GF-D8 (cell line): ENCODE measurements at places on chromosomes 5 and 9.

DNA sequence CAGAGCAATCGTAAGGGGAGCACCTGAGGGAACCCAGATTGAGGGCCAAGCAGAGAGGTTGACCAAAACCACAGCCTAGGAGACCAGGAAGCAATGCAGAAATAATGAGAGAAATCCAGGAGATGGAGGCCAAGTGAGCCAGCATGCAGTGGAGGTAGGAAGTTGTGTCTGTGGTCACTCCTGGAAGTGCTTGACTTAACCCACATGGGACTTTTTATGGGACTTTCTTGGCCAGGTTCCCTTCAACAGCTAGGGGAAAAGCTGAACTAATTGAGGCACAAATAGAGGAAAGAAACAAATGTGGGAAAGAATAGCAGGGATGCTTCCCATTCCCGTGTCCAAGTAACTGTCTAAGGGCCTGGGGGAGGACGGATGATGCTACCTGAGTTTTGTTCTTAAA lies 293.2 kb upstream of the CLINT1 start:
- DNase-seq, result no peak

DNA sequence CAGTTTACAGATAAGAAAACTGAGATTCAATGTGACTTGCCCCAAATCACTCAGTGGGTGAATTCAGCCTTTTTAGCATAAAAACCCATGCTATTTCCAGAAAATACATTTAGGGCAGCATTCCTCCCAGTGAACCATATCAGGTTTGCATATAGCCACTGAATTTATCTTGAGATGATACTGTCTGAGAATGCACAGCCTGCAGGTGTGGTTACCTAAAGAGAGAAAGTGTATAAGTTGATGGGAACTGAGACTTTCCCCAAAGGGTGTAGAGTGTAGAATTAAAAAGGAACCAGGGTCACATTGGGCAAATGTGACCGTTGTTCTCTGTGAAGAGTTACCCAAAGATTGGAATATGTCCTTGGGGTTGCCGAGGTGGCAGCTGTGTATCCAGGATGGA lies 100.0 kb upstream of the PIK3R1 start:
- DNase-seq, result no peak

- no peak for DNase-seq
Observed at GRCh38 chr9:86891091-86891490, 56.2 kb downstream of the GAS1 start.

- no peak for DNase-seq
Observed at GRCh38 chr5:143800715-143801114, 11.2 kb upstream of the HMHB1 start.

DNA sequence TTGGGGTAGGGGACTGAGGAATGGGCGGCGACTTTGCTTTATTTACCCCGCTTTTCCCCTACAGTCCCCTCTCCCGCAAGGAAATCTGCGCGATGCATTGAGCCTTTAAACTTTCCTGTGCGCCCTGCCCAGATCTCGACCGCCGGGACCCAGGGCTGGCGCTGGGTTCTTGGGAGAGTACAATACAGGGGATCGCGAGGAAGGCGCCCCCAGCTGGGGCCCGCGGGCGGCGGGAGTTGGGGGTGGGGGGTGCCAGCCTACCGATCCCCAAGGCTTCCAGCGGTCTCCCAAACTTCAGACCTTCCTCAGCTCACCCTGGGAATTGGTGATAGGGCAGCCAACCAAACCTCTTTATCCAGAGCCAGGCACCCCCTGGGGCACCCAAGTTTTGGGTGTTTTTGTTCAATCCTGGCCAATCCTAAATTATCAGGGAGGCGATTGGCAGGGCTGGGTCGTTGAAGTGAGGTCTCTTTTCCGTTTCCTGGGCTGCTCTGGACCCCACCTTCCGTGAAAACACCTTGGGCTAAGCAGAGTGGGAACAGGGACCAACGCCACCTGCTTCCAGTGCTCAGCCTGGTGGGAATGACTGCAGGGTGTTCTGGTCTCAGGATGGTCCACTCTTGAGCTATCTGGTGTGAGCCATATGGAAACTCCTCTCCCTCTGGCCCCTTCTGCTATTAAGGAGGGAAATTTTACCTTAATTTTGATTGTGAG lies 51.4 kb upstream of the DAB2IP start:
- DNase-seq, result no peak

DNA sequence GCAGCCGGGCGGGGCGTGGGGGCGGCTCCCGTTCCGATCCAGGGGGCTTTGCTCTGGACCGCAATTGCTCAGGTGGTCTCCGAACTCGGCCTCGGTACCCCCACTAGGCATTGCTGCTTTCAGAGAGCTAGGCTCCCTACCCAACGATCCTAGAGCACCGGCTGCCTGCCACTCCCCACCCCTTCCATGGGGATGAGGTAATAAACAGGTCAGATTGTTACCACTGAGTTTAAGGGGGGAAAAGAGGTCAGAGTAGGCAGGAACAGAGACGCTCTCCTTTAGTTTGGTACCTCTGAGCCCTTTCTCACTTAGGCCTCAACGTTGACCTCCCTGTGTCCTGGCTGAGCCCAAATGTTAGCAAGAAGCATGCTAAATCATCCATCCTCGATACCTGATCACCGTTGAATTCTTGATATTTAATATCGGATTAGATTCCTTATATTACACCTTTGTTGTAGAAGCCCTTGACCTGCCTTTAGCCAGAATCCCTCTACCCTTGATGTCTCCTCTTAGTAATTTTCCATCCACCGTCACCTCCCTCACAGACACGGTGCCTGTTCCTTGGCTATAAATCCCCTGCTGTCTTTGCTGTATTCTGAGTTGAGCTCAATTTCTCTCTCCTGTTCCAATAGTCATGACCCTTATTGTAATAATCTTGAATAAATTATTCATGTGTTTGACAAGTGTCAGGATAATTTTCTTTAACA lies 588 bp upstream of the PLPP1 start:
- no peak for DNase-seq

GRCh38 chr9:81814401-81814793 lies 113.8 kb upstream of the SPATA31D4 start:
- DNase-seq, result no peak

GRCh38 chr5:129951039-129951438 lies 46.8 kb downstream of the CHSY3 start:
- no peak for DNase-seq

- DNase-seq, result no peak
Observed at GRCh38 chr5:115661101-115661500, 35.3 kb upstream of the TMED7 start.

DNA sequence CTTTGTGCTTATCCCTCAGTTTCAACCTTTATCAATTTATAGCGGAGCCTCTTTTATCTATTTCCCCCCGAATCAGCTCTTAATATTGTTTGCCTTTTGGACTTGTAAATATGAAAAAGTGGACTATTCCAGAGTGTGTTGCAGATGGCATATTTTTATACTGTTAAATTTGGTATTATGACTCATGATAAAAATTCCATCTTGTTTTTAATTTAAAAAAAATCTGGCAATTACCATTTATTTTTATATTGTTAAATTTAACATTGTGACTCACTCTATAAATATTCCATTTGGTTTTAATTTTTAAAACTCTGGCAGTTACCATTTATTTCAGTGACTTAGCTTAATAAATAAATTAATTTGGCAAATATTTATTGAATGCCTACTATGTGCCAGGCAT lies 37.5 kb downstream of the RBM27 start:
- DNase-seq, result no peak
